ENCODE measurements at places on chromosomes 11 and 22.
A peak's percentile ranks its signal among the peaks of the same experiment; 100 is the strongest.

GRCh38 chr11:128582496-128583366 is 4.6 kb downstream of the ETS1 start:
- peak; percentile 48 for DNase-seq

- no peak for DNase-seq
Measured at GRCh38 chr11:45679806-45680205, 14.4 kb upstream of the CHST1 start.

GRCh38 chr22:39289975-39290720 is 29.3 kb downstream of the RPL3 start:
- DNase-seq = peak; percentile 33

DNA sequence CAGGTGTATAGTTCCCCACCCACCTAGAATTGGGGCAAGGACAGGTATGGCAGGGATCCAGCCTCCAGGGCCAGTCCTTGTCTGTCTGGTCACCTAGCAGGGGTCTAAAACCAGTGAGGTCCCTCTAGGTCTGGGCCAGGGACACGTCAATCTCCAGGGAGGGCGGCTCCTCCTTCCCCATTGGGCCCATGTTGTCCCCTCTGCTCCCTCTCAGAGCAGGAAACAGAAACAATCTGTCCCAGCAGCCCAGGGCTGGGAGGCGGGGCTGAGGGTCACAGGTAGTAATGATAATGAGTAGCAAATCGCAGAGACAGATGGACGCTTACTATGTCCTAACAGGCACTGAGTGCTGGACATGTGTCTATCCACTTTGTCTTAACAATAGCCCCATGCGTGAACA is 22.8 kb upstream of the SYT7 start:
- no peak for DNase-seq

DNA sequence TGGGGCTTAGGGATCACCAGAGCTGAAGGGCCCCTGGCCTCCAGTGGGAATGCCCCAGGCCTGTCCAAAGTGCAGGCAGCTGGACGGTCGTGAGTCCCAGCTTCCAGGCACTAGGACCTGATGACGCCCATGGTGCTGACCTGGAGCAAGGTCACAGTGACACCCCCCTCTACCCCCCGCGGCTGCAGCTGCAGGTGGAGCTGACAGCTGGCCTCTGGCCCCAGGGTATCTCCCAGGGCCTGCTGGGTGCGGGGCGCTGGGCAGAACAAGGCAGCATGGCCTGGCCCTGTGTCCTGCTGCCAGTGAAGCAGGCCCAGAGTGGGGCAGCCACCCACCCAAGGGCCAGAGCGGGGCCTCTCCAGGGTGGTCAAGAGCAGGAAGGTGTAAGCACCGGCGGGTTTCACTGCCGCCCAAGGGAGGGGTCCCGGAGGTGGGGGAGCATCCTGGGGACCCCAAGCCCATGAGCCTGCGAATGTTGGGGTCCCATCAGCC is 553 bp upstream of the TCIRG1 start:
- no peak for DNase-seq

GRCh38 chr11:19614370-19614940 is 98.2 kb upstream of the NAV2 start:
- peak; percentile 25 for DNase-seq

- no peak for DNase-seq
Measured at GRCh38 chr22:45238957-45239680, 1.6 kb downstream of the KIAA0930 start.

- no peak for DNase-seq
Measured at GRCh38 chr11:28480406-28480805, 372.2 kb downstream of the METTL15 start.

DNA sequence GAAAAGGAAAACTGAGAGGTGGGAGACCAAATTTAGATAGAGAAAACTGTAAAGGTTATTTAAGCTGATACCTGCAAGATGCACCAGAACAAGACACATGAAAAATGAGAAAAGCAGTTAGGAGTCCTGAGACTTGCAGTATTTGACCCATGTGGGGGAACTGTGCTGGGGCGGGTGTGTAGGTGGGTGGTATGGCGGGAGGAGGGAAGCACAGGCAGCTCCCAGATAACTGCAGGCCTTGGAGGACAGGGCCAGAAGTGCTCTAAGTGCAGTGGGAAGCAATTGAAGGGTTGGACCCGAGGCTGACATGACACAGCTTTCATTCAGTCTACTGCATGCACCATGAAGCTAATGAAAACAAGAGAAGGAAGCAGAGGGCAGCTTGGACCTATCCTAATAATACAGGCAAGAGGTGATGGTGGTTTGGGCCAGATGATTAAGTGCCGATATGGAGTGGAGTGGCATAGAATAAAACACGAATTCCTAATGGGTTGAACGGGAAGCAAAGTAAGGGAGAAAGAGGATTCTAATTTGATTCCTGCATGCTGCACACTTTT is 48.0 kb upstream of the ANO3 start:
- DNase-seq = no peak

DNA sequence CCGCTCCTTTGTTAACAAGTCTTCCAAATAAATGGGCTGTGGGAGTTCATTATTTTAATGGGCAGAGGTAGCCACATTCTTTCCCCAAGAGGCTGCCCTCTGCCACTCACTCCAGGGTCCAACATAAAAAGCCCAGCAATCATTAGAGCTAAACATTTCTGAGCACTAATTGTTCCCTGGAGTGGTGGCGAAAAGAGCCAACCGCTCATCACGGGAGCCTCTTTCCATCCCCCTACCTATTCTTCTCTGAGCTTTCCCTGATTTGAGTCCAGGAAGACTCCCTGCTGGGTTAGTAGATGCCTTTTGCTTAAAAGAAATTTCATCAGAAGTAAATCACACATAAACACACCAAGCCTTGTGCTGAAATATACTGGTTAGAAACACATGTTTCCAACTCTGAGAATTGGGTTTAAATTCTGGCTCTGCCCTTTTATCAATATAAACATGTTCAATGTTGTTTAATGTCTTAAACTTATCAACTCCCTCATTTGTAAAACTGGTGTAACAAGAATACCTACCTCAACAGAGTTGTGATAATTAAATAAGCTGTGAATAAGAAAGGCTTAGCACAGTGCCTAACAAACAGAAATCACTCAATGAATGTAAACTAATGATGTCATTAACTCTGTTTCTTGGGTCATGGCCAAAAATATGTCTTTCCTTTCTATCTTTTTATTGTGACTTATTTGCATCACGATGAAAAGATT is at the start of gene OR5A2:
OR5A2 (minus strand) TSS at position 53 of the 707 bp plus-strand sequence. CDS start 3,460 bp downstream, outside the sequence.
- no peak for DNase-seq

DNA sequence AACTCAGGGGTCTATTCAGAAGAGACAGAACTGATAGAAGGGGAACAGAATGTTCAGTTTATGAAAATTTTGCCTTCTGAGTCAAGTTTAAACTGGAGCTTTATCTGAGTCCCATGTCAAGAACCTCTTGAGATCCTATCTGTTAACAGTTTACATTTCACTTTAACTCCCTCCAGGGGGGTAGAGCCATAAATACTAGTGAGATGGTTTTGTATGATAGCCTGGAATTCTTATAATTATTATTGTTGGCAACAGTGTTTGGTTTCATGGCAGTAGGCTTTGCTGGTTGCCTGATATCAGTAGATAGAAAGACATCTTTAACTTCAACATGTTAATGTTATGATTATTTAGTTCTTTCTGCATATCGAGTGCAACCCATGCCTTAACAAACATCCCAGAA is 498.5 kb downstream of the INSC start:
- DNase-seq = no peak

DNA sequence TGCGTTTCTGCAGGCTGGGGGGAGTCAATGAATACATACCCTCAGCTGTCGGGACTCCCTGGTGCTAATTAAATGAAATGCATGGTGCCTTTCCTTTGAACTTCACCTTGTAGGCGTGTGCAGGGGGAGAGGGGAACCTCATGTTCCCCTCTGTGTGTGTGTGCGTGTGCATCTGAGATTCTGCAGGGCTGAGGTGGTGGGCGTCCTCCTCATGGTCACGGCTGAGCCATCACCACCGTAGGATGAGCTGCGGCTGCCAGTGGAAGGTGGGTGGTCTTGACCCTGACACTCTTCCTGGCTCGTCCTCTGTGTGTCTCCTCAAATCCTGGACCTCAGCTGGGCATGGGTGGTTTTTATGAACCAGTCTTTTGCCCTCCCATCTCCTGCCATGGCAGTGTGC is 53.0 kb upstream of the TTLL12 start:
- no peak for DNase-seq

GRCh38 chr11:15104166-15104565 is 10.6 kb upstream of the INSC start:
- no peak for DNase-seq
